ENCODE measurements at places on chromosomes 5 and 9. TPM values are rescaled to one million over a fixed set of nuclear protein-coding genes. Genes with fewer than 3 reads are reported as not detected.

Gene NPDC1
- total RNA-seq, result 181 TPM

Gene MOB3B
- total RNA-seq, result not detected

Gene NEUROG1
- not detected for total RNA-seq

Gene SPINK5
- total RNA-seq, result 0.91 TPM

Gene TLX3
- not detected for total RNA-seq

Gene NR6A1
- 1.2 TPM for total RNA-seq

Gene STPG3
- not detected for total RNA-seq

Gene LMX1B
- total RNA-seq, result not detected

Gene NTRK2
- total RNA-seq, result 0.05 TPM

Gene GABRG2
- total RNA-seq, result not detected

Gene NSD1
- total RNA-seq, result 76.1 TPM

Gene RAD50
- 20.4 TPM for total RNA-seq

Gene SPINK7
- not detected for total RNA-seq

Gene MLANA
- total RNA-seq, result not detected

Gene MYO10
- 144 TPM for total RNA-seq

Gene ENTPD2
- not detected for total RNA-seq

Gene PCDHB16
- 0.12 TPM for total RNA-seq

Gene CYLC2
- not detected for total RNA-seq

Gene OR1N2
- total RNA-seq, result not detected

Gene PCDHGA6
- total RNA-seq, result 2.9 TPM

Gene RAPGEF6
- total RNA-seq, result 17.5 TPM

Gene FLT4
- 66.5 TPM for total RNA-seq

Gene LCN6
- not detected for total RNA-seq

Gene TLE4
- 31.4 TPM for total RNA-seq

Gene NFIB
- 160 TPM for total RNA-seq

Gene SPINK6
- total RNA-seq, result not detected

Gene APBA1
- total RNA-seq, result 11.4 TPM

Gene DOK3
- total RNA-seq, result 5.3 TPM

Gene SPATA31C1
- not detected for total RNA-seq

Gene COL27A1
- 48.6 TPM for total RNA-seq

Gene PAIP1
- total RNA-seq, result 81.6 TPM

Gene ENC1
- total RNA-seq, result 53.6 TPM

Gene PTGER4
- total RNA-seq, result 23.6 TPM

Gene CYSRT1
- total RNA-seq, result 0.92 TPM

Gene ITGA1
- total RNA-seq, result 1.9 TPM

Gene LPCAT1
- 49.2 TPM for total RNA-seq
